ENCODE measurements at places on chromosomes 3 and 15. TPM values are rescaled to one million over a fixed set of nuclear protein-coding genes. Genes with fewer than 3 reads are reported as not detected.

BCHE gene
- total RNA-seq, result 3.8 TPM

TEX55 gene
- total RNA-seq, result not detected

ARL6 gene
- total RNA-seq, result 7.7 TPM

SLC9A9 gene
- total RNA-seq, result 0.98 TPM

SKOR1 gene
- 0.10 TPM for total RNA-seq

AMOTL2 gene
- 141 TPM for total RNA-seq

NMD3 gene
- total RNA-seq, result 67.9 TPM

CP gene
- under 0.01 TPM for total RNA-seq

IL17RD gene
- 0.98 TPM for total RNA-seq

PLAAT1 gene
- total RNA-seq, result 0.98 TPM

GAP43 gene
- not detected for total RNA-seq

HCN4 gene
- not detected for total RNA-seq

RPL29 gene
- 1,265 TPM for total RNA-seq

ZBTB11 gene
- 20.9 TPM for total RNA-seq

MAGEL2 gene
- total RNA-seq, result 0.33 TPM

TTLL13 gene
- total RNA-seq, result 0.38 TPM

P2RY14 gene
- not detected for total RNA-seq

NAALADL2 gene
- total RNA-seq, result 2.9 TPM

HESX1 gene
- 0.33 TPM for total RNA-seq

ABHD6 gene
- total RNA-seq, result 6.8 TPM

SLC28A1 gene
- not detected for total RNA-seq

SH3GL3 gene
- total RNA-seq, result not detected

KLHL18 gene
- total RNA-seq, result 45.4 TPM

DRD3 gene
- total RNA-seq, result not detected

CFAP92 gene
- total RNA-seq, result 0.48 TPM

SELENOT gene
- 215 TPM for total RNA-seq

GOLGA8R gene
- 2.3 TPM for total RNA-seq

ACOX2 gene
- total RNA-seq, result 2.0 TPM

PARP6 gene
- 23.2 TPM for total RNA-seq

NCKIPSD gene
- total RNA-seq, result 9.6 TPM

ECE2 gene
- not detected for total RNA-seq

ASB14 gene
- total RNA-seq, result not detected

COL6A5 gene
- total RNA-seq, result not detected

KCNMB2 gene
- not detected for total RNA-seq

GOLGA6A gene
- not detected for total RNA-seq

ARL14 gene
- total RNA-seq, result 0.29 TPM

OR5K2 gene
- total RNA-seq, result not detected

KCNAB1 gene
- total RNA-seq, result 0.33 TPM

CAV3 gene
- not detected for total RNA-seq

DZIP1L gene
- total RNA-seq, result 8.0 TPM

ACSBG1 gene
- total RNA-seq, result not detected

PAQR9 gene
- not detected for total RNA-seq

VPS18 gene
- 64.7 TPM for total RNA-seq

ANKUB1 gene
- total RNA-seq, result not detected

CCDC9B gene
- 15.2 TPM for total RNA-seq

SPATA12 gene
- total RNA-seq, result 0.33 TPM

INSYN1 gene
- 0.65 TPM for total RNA-seq

RAB6B gene
- 0.98 TPM for total RNA-seq

SCG5 gene
- 0.57 TPM for total RNA-seq

COL7A1 gene
- 0.19 TPM for total RNA-seq

PLA2G4E gene
- not detected for total RNA-seq

TATDN2 gene
- total RNA-seq, result 18.0 TPM

BCL2A1 gene
- 1.4 TPM for total RNA-seq

SLC24A5 gene
- not detected for total RNA-seq

ADAMTS9 gene
- 54.9 TPM for total RNA-seq

CLEC3B gene
- 2.6 TPM for total RNA-seq

SQOR gene
- 60.1 TPM for total RNA-seq

PLS1 gene
- 1.3 TPM for total RNA-seq

GOLGA8M gene
- total RNA-seq, result not detected

LXN gene
- 72.1 TPM for total RNA-seq
